SK-N-SH treated with all-trans-retinoic acid at 6 μM for 48 hours (cell line): ENCODE measurements at places on chromosomes 12 and 14.

DNA sequence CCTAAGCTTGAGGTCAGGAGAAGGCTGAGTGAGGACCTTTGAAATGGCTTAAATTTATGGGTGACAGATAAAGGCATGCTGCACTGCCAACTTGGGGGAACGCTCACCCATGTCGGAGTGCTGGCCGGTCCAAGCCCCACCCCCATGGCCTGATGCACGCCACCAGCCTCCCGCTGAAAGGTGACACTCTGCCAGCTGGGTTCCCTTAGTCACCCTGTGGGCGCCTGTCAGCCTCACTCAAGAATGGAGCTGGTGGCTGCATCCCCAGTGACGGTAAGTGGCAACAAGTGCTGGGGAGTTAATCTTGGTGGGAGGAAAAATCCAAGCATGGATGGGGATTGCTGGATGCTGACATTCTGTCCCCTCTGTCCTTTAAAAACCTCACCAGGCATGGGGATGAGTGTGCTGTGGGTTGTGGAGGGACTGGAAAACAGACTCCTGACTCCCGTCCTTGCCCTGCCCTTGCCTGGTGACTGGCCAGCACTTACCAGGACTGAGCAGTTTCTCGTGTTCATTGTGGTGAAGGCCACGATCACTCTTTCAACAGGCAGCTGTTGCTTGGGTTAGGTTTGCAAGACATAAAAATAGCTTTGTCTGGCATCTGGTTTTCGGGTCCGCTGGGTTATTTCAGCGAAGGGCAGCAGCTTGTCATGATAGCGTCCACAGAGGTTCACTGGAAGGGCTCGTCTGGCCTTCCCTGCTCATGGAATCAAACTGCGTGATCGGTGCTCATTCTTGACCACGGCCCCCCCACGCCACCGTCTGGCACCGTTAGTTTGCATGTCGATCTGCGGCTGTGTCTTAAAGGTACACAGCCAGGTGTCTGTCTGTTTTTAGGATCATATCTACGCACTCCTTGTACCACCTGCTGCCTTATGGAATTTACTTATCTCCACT lies 15.0 kb downstream of the ACACB start:
- peak; percentile 53 for ATAC-seq

DNA sequence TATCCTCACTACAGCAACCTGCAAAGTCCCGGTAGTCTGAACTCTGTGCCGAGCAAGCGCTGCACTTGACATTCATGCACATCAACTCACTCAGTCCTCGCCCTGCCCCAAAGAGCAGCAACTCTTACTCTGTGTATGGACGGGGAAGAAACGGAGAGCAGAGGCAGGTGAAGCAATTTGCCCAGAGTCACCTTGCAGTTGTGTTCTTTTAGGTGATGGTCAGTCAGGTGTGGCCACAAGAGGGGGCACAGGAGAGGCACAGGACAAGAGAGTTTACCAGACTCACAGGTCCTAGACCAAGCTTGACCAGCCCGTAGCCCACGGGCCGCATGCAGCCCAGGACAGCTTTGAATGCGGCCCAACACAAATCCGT lies 39.1 kb downstream of the TSPAN11 start:
- ATAC-seq = 0 out of 3 replicates have a peak, but pooled peaks have one; percentile 35

GRCh38 chr14:28770630-28771029 lies 4.0 kb downstream of the FOXG1 start:
- no peak for ATAC-seq

- ATAC-seq = no peak
Observed at GRCh38 chr12:118065380-118065779, 4.4 kb upstream of the WSB2 start.

GRCh38 chr14:82403987-82404386 lies 870.3 kb upstream of the SEL1L start:
- ATAC-seq = no peak

DNA sequence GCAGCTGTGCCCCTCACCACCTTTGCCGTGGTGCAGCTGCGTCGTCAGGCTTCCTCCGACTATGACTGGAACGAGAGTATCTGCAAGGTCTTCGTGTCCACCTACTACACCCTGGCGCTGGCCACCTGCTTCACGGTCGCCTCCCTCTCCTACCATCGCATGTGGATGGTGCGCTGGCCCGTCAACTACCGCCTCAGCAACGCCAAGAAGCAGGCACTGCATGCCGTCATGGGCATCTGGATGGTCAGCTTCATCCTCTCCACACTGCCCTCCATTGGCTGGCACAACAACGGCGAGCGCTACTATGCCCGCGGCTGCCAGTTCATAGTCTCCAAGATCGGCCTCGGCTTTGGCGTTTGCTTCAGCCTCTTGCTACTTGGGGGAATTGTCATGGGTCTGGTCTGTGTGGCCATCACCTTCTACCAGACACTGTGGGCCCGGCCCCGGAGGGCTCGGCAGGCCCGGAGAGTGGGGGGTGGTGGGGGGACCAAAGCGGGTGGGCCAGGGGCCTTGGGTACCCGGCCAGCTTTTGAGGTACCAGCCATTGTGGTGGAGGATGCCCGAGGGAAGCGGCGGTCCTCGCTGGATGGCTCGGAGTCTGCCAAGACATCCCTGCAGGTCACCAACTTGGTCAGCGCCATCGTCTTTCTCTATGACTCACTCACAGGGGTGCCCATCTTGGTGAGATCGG lies 2.6 kb downstream of the GPR162 start:
- ATAC-seq = no peak

GRCh38 chr14:42778984-42779383 lies 1172.3 kb downstream of the LRFN5 start:
- no peak for ATAC-seq

- ATAC-seq = no peak
Observed at GRCh38 chr14:30768791-30769190, 105.6 kb upstream of the COCH start.

DNA sequence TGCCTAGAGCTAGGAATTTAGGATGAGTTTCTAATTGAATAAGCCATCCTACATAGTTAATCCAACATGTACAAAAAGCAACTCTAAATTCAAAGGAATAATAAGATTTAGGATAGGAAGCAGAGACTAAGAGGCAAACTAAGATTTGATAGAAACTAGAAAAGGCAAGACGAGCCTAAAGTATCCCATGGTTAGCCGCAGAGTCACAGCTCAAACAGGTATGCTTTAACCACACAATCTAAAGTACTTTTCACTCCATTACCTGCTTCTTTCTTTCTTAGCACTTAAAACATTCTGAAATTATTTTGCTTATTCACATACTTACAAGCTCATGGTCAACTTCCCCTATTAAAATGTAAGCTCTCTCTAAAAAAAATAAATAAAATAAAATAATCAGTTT lies 51.8 kb downstream of the OTOGL start:
- ATAC-seq = no peak

- no peak; the same call in 2 of the 3 replicates for ATAC-seq
Observed at GRCh38 chr12:19200261-19200660, 70.7 kb downstream of the PLEKHA5 start.

GRCh38 chr12:19792028-19792427 lies 352.7 kb downstream of the AEBP2 start:
- ATAC-seq = no peak

- peak; percentile 74; the same call in 2 of the 3 replicates for ATAC-seq
Observed at GRCh38 chr14:60064491-60065072, 27.1 kb upstream of the PCNX4 start.

DNA sequence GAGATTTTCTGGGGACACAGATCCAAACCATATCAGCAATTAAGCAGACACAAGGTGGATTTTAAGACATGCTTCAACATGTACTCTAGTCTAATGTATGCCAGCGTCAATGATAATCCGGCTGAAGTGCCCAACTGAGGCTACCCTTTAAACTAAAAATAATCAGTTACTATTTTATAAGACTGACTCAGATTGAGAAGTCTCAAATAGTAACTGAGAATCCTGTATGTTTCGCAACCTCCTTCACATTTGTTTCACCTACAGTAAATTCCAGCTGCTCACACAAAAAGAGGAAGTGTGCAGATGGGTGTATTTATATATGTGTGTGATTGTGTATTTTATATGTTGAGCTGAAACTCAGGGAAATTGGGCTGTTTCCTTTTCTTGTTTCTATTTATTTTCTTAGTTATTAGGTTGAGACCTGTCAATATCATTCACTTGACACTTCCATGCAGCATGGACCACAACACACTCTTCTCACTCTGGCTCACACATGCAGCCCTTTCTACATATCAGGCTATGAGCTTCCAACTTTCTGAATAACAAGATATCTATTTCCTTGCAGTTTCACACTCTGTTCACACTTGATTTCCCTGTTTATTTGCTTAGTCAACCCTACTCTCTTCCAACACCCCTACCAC lies 1224.9 kb upstream of the TMEM132C start:
- ATAC-seq = no peak

DNA sequence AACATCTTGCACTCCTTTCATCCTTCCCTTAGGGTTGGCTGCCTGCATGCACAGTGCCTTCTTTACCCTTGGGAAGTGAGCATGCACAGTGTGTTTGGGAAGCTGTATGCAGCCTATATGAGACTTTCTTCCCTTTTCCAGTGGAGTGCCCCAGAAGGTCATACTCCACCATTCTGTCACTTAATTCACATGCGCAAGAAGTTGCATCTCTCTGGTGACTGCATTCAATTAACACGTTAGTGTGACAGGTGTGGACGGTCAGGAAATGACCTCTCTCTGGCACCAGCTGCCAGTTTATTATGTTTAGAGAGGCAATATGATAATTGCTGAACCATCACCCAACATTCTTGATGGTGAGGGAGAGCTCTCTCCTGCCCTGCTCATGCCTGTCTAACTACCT lies 770.0 kb downstream of the FLRT2 start:
- ATAC-seq = no peak

- no peak for ATAC-seq
Observed at GRCh38 chr12:59087691-59088090, 167.4 kb upstream of the LRIG3 start.

- ATAC-seq = no peak
Observed at GRCh38 chr14:80150301-80150700, 61.0 kb downstream of the DIO2 start.

DNA sequence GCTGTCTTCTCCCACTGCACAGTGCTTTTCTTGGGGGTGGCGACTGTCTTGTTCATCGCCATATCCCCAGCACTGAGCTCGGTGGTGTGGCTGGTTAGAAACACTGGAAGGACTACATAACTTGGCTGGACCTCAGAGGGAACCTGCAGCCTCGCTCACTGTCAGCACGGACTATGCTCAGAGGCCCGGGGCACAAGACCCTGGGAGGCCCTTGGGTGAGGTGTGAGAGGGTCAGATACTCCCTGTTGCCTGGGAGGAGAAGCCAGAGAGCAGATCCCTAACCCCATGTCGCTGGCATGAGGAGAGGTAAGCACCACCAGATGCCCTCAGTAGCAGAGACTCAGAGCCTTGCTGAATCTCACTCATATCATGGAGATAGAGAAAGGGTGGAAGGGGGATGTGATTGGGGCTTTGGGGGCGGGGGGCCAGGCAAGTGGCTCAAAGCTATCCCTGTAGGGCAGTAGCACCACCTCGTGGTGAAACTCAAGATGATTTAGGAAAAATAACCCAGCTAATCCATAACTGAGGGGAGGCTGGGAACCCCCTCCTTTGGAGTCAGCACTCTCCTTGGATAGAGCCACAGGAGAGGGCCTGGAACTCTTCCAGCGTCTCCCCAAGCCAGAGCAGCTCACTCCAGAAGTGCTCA lies 18.7 kb upstream of the HDAC7 start:
- ATAC-seq = peak; percentile 76

DNA sequence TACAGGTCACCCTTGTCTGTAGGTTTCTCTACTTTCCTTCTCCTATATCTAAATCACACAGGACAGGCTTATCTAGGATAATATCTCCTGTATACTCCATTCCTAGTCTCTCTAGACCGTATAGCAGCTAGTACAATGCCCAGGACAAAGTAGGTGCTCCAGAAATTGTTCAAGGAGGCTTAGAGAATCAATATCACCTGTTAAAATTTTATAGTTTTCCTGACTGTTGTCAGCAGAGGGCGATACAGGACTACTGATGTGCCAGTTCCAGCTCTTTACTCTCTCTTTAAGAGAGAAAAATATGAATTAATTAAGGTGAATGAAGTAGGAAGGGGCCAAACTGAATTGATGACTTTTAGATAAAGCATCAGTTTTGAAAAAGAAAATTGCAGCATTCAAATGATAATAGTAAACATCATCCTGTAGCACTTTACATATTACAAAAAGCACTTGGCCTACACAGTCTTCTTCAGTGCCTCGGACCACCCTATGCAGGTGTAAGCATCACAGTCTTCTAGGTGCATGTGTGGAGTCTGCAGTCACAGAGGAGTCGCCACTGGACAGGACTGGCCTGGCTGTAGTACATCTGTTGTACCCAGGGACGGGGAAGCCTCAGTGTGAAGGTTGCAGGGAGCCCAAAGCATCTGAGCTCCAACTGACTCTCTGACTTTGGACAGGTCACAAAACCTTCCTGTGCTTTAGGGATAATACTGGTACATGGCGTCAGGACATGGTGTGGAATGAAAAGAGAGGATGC lies 61.9 kb upstream of the MAX start:
- peak; percentile 84 for ATAC-seq

- no peak for ATAC-seq
Observed at GRCh38 chr14:88748288-88748687, 44.5 kb downstream of the EML5 start.

DNA sequence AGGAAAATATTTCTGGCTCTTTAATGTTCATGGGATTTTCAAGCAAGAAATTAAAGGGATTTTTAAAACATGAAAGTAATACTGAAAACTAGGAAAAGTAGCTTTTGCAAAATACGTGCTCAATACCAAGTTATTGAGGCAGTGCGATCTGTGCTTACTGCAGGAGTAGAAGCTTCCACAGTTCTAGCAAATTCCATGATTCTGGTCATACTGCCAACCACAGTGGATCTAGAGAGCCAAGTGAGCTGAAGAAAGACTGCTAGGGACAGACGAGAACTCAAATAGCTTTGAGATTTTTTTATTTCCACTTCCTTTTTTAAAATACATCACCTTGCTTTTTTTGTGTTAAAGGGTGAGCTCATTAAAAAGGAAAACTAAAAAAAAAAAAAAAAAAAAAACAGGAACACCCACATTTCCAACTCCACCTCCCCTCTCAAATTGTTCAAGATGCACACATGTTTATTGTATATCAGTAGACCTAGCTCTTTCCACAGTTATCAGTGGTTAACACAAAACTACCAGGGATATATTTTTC lies 26.2 kb downstream of the EGLN3 start:
- ATAC-seq = no peak

DNA sequence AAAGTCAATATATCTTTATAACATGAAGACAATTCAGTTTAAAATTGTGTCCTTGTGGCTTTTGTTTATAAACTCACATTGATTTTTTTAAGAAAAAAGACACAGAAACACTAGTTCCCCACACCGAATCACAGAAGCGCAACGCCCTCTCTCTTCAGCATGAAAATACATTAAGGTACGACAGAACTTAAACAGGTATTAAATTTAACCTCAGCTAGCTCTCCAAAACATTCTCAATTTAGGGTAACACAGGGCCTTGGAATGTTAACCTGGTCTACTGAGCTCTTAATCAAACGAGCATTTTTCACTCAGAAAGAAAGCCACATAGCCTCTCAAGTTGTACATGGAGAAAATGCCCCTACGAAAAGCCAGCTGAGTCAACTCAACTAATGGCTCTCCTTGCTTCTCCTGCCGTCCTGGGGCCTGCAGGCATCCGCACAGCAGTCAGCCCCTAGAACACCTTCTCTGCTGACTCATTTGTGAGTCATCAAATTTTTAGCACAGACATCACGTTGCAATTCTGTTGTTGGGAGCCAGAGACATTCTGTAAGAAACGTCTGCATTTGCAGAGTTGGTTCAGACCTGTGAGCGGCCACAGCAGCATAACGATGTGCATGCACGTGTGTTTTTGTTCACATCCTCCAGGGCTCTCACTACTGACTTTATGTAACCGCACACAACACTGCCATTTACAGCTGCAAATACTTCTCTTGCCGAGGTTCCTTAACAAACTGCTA lies 141.6 kb downstream of the ITPR2 start:
- ATAC-seq = peak; percentile 98

- ATAC-seq = no peak
Observed at GRCh38 chr12:131432532-131433260, 278.2 kb upstream of the SFSWAP start.

GRCh38 chr12:91171476-91171875 lies 11.1 kb downstream of the DCN start:
- ATAC-seq = peak; percentile 45; the same call in 2 of the 3 replicates
